ENCODE measurements at places on chromosomes 7 and 10.

DNA sequence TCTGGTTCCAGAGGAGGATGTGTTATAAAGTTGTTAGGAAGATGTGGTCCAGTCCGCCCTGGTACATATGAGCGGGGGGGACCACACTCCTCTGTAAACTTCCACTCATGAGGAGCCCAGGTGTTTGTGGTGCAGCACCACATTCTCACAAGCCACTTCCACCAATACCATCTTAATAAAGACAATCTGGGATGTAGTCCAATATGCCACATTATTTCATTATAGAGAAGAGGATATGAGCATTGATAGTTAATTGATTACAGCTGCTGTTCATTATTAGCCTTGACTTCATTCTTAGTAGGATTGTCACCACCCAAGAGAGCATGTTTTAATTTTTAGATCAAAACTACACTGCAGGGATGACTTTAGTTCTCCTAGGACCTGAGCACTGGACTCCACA is 40.5 kb downstream of the ERCC6 start:
- no peak for DNase-seq

- no peak for DNase-seq
Observed at GRCh38 chr7:36266683-36267082, 113.6 kb downstream of the EEPD1 start.

DNA sequence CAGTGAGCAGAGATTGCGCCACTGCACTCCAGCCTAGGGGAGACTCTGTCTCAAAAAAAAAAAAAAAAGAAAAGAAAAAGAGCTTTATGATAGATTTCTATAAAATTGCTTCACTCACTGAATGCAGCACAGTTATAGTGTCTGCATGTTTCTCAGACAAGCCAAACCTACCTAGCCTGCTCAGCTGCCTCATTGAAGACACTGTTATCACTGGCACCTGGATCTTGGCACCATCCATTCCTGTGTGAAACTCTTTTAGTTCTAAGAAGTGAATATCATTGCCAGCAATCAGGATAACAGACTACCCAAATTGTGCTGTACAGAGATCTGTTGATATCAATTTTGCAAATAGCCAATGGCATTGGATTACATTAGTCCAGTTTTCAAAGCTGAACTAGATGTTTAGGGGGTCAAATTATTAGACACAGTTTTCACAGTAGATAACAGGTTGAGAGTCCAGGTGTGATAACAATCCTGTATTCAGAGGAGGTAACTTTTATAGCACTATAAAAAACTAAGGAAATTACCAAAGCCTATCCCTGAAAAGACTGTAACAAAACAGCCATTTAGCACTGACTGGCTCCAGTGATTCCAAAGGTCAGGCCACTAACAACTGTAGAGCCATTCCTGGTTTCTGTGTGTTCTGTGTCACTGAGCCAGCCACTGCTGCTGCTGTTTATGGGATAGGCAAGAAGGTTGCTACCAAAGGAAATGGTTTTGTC is 17.1 kb downstream of the PDSS1 start:
- DNase-seq, result no peak

DNA sequence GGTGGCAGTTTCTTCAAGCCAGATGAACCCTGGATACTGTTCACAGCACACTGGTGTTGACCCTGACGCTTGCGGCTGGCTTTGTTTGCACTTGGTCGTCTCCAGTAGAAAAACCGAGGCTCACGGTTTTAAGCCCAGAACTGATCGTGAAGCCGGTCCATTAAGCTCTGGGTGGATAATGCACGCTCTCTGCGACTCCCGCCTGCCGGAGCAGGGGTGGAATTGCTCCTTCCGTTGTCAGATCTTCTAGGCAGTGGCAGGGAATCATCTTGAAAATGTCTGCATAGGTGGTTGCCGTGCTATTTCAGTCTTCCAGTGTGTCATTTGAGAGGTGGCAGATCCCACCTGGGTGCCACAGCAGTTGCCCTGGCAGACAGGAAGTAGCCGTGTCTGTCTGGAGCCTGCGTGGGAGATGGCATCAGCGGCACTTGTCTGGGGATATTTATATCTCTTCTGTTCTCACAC is 35.9 kb upstream of the AP5Z1 start:
- peak; percentile 46 for DNase-seq

GRCh38 chr10:92475357-92475868 is 98.5 kb downstream of the IDE start:
- no peak for DNase-seq

DNA sequence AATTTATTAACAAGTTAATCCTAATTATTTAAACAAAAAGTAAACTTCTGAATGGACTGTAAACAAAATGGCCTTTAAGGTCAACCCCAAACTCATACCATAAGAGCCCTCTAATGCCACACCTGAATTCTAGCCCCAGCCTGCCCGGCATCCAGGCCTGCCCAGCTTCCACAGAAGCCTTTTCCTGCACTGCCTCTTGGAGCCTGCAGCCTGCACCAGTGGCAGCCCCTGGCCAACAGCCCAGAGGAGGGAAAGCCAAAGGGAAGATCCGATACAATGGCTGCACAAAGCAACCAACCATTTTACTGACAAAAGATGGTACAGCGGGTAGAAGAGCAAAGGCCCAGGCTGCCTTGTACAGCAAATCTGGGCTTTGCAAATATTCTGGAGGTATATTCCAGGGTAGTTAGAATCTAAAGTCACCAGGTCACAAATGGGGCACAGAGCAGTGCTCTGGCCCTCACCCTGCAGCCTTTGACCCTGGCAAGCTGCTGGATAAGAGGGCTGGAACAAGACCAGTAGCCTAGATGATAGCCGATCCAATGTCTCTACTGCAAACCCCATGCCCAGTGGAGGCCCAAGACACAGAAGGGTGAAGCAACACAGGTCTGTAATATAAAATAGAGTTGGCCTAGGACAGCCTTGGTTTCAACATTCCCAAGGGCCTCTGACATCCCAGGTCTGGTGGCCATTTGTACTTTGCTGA is 12.5 kb upstream of the CH25H start:
- peak; percentile 69 for DNase-seq

- DNase-seq, result peak; percentile 51
Observed at GRCh38 chr7:94655126-94655847, 646 bp downstream of the SGCE start.

Data from midbrain (tissue), 1 donor.